Upper lobe of left lung (tissue), 6 donors: ENCODE measurements at places on chromosomes 2 and 18. TPM values are rescaled to one million over a fixed set of nuclear protein-coding genes. Genes with fewer than 3 reads are reported as not detected.
A peak's percentile ranks its signal among the peaks of the same experiment; 100 is the strongest.

DNA sequence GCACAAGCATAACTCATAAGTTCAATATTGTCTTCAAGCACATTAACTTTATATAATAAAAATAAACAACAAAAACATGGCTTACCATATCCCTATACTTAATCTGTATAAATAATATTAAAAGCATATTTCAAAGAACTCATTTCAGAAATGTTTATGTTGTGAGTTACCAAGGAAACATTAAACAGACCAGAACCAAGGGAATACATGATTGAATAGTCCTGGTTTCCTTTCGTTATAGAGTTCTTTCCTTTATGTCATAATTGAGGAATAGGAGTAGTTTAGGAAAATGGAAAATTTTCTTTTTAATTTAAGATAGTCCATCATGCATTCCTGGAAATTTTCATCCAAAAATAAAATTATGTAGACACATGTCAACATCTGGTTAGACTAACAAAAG lies 343.0 kb downstream of the ERBB4 start:
- DNase-seq = no peak

GRCh38 chr18:9876212-9876866 lies 9.4 kb upstream of the TXNDC2 start:
- no peak for DNase-seq

- no peak for DNase-seq
These were observed 218.3 kb downstream of the ACKR3 start for GRCh38 chr2:236787885-236788284.

LYPD6 gene
- total RNA-seq = 0.33 TPM

DNA sequence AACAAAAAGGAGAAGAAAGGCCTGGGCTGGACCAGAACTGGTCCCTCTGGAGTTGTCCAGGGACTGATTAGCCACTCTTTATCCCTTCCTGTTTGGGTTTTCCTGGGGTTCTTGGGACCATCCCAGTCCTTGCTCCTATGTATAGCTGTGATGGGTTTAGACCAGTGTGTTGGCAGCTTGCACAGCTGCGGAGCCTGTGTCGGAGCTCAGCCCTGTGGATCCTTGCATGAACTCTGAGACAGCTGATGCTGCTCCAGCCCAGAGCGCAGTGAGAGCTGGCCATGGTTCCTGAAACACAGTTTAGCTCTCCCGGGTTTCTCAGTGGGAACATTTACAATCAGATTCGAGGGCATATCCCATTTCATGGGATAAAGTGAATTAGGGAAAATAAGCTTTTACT lies 16.9 kb downstream of the IMPA2 start:
- no peak for DNase-seq

IL1RL1 gene
- 92.8 TPM for total RNA-seq

DNA sequence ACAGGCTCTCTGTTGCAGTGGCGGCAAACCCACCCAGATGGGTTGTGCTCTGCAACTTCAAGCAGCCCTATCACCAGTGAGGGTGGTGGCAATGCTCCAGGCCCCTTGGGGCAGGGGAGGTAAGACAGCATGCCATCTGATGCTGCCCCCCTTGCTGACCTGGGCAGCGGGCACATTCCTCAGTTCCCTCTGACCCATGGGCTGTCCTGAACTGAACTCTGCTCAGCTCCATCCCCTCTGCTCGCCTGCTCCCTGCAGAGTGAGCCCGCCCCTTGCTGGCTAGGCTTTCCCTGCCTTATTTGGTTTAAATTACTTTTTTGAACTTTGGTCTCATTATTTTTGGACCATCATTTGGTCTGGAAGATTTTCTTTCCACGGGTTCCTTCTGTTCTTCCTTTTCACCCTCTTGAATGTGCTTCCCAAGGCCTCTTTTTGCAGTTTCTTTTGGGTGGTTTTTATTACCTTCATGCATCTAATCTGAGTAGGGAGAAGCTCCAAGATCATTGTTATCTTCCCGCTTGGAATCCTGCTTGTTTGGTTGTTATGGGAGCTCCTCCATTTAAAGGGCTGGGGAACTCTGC lies 565.4 kb downstream of the TNS1 start:
- peak; percentile 6 for DNase-seq

DNA sequence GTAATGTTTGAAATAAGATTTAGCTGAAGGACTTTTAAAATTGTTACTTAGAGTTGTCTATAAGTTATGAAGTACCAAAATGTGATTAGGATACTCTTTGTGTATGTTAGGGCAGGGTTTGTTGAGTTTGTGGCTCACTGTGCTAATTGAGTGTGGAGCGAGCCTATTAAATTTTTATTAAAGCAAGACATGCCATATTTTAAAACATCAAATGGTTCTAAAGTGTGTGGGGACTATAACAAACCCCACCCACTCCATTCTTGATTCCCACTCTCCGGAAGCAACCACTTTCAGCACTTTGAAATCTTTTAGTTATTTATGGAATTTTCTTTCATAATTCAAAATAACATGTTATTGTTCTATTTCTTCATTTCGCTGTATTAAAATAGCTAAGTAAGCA lies 1.8 kb downstream of the HNMT start:
- DNase-seq = no peak

HOXD13 gene
- not detected for total RNA-seq

ANKRD30B gene
- not detected for total RNA-seq

- no peak for DNase-seq
These were observed 338.0 kb downstream of the TMX3 start for GRCh38 chr18:68376926-68377325.

GRCh38 chr2:224944707-224945547 lies 97.3 kb downstream of the DOCK10 start:
- DNase-seq = no peak

GRCh38 chr2:223674998-223675609 lies 72.9 kb upstream of the SCG2 start:
- no peak for DNase-seq

CFC1 gene
- 0.34 TPM for total RNA-seq

GRCh38 chr2:120904379-120904778 lies 168.7 kb downstream of the GLI2 start:
- DNase-seq = no peak

DNA sequence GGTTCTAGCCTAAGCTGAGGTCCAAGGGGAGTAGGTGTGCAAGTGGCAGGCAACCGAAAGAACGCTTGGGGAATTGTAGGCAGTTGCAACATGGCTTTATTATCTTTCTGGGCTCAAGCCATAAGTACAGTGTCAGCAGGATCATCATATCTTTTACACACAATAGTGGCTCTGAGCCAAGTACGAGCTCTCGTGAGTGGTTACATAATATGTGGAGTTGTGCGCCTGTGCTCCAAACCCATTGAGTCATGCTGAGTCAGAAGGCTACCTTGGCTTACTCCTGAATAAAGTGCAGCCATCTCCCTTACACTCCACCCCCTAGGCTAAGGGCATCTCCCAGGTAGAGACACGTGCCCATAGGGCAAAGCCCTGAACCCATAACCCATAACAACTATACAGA lies 233.9 kb downstream of the SATB2 start:
- no peak for DNase-seq

DNA sequence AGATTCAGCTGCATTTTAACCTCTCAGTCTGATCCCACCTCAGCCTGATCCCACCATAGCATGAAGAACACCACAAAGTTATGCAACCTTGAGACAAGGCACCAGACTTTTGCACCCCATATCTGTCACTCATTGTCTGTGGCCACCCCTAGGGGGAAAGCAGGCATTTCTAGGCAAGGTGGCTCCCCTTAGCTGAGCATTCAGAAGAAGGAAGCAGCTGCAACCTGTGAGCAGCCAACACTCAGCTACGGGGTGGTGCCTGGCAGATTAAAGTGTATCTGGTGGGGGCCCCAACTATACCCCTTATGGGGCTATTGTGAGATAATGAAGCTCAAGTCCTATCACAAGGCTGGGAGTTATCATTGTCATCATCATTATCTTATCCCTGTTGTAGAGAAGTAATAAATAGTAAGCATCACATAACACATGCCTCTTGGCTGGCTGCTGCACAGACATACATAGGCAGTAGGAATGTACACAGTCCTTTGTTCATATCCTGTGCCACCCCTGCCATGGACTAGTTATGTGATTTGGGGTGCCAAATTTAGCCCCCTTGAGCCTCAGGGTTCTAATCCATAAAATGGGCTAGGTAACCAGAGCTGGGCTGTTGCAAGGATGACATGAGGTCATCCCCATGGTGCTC lies 20.6 kb upstream of the TMEM163 start:
- no peak for DNase-seq

KCNK3 gene
- 36.1 TPM for total RNA-seq

DNA sequence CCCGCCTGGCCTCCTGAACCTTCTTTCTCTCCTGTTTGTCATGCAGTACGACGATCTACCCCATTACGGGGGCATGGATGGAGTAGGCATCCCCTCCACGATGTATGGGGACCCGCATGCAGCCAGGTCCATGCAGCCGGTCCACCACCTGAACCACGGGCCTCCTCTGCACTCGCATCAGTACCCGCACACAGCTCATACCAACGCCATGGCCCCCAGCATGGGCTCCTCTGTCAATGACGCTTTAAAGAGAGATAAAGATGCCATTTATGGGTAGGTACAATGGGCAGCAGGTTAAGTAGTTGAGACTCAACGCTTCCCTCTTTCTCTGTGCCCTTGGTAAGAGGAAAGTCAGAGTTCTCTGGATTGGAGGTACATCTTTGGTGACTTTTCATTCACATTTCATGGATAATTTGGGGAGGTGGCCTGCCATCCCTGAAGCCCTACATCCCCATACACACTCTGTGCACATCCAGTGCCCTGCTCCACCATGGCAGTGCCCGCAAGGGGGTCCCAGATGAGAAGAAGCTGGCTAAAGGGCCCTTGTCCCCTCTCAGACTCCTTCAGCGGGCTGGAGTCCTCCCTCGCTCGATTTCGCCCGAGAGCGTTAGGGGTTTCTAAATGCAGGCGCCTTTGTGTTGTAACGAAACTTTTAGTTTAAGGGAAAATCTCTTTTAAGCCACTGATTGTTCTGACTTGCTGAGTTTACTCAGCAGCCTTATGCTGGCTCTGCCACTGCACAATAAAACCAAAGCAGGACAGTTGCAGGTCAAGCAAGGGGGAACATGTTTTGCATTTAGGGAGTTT lies 3.0 kb downstream of the MEIS1 start:
- no peak for DNase-seq

DNA sequence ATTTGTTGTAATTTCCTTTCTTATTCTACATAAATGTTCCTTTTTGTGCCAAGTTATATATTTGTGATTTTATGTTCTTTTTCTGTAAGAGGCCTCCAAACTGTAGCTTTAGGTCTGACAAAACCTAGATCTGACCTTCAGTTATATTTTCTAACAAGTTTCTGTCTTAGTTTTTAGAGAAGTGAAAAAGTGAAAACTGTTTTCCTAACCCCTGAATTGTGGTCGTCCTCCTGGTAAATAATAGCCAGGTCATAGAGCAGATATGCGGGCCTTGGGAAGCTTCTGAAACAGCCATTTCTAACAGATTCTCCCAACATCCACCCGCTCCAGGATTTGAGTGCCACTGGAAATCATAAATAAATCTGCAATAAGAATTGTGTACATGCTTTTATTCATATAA lies 398.4 kb upstream of the CWC22 start:
- no peak for DNase-seq

SH3BP4 gene
- 27.3 TPM for total RNA-seq

DNA sequence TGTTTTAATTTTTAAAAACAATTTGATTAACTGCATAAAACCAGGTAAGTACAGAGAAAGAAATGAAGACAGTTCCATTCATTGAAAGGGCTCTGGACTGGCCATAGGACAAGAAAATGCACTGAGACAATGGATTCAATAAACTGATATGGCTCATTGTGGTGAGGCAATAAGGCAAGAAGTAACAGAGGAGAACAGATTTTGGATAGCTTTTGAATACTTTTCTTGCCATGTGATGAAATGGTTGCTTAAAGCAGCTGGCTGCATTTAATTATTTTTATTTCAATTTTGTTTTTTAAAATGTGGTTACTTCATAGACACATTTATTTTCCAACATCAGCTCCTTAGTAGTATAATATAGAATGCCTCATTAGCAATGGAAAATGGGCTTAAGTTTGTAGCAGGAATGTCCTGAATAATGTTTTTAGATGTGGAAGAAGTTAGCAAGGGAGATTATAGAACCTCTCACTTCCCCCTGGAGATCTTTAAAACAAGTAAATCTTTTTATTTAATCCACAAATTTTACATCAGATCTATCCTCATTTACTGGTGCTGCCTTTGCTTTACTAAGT lies 646.9 kb upstream of the ZEB2 start:
- DNase-seq = no peak

CYS1 gene
- 8.2 TPM for total RNA-seq

GAREM1 gene
- 8.1 TPM for total RNA-seq

GRCh38 chr2:226605642-226606041 lies 194.0 kb downstream of the IRS1 start:
- no peak for DNase-seq

- DNase-seq = no peak
These were observed 103.3 kb downstream of the MDH1 start for GRCh38 chr2:63692002-63692606.

NTSR2 gene
- not detected for total RNA-seq

DNA sequence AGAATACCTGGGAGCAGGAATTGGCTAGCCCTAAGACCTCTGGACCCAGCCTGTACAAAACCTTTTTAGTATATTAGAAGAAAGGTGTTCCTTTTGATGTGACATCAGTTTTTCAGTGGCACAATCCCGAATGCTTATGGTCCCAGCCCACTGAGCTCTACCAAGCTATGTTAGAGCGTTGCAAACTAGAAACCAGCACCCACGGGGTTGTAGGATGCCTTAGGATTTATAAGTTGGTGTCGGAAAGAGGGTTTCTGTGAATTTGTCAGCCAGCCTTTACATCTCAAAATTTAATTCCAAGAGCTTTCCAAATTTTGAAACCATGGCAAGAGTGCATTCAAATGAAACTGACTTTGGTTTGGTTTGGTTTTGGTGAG lies 499 bp upstream of the LMAN1 start:
- DNase-seq = no peak

MAPK4 gene
- 10.3 TPM for total RNA-seq

GRCh38 chr2:100246163-100247145 lies 75.8 kb downstream of the LONRF2 start:
- DNase-seq = no peak

- DNase-seq = no peak
These were observed 79.2 kb upstream of the HPCAL1 start for GRCh38 chr2:10223471-10223870.

FASTKD1 gene
- total RNA-seq = 15.2 TPM

DNA sequence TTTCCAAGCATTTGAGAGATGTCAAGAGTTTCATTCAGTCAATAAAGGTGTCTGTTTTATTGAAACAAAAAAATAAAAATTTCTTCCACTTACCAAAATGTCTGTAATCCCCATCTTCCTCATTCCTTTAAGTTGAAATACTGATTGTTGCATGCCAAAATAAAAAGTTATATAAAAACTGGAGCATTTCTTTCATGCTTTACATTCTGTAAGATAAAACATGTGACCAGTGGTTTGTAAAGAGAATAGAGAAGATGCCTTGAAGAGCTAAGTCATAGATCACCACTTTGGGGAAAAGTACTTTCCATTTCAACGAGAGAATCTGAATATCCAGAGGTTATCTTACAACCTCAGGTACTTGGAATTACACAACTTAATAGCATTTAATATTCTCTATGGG lies 35.9 kb upstream of the MYO1B start:
- DNase-seq = no peak

GRCh38 chr2:230927711-230928341 lies 2.8 kb upstream of the GPR55 start:
- no peak for DNase-seq
